Stimulated activated naive CD4-positive, alpha-beta T cell treated with Interleukin-2 at 50 U/mL for 16 hours (primary cell): ENCODE measurements at places on chromosomes 6 and 20.

GRCh38 chr20:58990651-58991445 lies 9.8 kb downstream of the NELFCD start:
- no peak for DNase-seq

GRCh38 chr20:59752704-59753460 lies 148.5 kb downstream of the PHACTR3 start:
- no peak for DNase-seq

DNA sequence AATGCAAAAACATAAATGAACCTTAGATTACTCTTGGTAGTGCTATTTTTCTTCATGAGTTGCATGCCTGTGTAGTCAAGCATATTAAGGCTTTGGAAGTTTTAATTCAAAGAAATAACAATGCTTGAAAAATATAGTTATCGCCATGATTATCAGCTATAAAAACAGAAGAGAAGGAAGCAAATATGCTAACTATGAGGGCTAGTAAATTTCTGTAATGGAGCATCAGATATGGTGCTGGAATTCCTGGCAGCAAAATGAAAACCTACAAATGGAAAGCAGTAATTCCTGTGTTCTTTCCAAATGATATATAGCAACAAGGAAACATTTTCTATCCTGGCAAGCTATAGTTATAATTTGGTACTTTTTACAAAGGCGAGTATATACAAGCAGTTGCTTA lies 29.7 kb downstream of the DOP1A start:
- no peak for DNase-seq

- DNase-seq: peak; percentile 44
Measured at GRCh38 chr6:134175532-134176263, 123.3 kb upstream of the SLC2A12 start.

DNA sequence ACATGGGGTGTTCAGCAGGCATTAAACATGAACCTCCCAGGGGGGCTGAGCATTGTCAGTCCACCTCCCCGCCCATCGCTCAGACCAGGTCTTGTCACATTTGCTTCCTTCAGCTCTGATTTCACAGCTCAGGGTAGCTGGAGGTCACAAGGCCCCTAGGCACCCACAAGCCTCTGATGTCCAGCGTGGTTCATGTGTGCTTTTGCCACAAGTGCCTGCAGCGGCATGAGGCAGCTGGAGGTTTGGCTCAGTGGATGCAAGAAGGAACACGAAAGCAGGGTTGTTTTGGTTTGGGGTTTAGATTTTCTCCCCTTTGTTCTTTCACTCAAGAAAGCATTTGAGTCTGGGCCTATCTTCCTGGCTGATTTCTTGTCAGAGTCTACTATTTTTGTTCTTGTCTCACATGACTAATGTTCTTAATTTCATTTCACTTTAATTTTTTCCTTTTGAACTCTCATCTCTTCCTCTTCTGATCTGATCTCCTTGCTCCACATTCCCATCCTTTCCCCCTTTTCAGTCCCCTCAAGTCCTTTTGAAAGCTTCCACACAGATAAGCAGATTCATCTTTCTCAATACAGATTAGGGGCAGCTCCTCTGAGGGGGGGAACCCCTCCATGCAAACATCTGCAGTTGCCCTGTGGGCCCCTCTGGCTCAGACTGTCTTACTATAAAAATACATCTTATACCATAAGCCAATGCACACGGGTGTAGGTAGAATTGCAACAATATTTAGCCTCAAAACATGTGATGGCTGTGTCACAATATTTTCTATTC lies 68.1 kb upstream of the CEP85L start:
- no peak for DNase-seq

GRCh38 chr20:24917056-24917455 lies 32.0 kb upstream of the CST7 start:
- DNase-seq: no peak

- DNase-seq: peak; percentile 78
Measured at GRCh38 chr20:63957004-63957689, 931 bp upstream of the UCKL1 start.

DNA sequence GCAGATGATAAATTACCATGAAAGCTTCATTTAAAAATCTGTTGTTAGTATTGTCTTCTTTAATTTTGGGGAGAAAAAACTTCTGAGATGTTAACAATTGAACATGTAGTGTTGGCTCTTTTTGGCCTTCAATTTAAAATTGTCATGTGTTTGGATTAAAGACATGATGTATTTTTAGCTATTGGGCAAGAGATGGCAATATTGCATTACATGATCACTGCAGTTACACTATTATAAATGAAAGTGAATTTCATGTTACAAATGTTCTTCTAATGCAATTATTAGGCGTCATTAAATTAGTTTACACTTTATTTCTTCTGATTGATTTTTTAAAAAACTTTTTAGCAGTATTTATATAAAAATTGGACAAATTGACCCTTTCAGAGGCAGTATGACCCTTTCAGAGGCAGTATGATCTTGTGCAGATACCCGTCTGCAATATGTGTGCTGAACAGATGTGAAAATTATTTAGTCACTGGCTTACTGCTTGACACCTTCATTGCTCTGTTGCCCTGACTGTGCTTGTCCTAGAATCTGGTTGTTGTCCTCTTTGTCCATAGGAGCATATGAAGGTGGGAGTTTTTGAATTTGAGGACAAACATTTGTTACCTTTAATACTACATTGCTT lies 25.8 kb downstream of the CDKAL1 start:
- no peak for DNase-seq

GRCh38 chr6:7314414-7314813 lies 1.4 kb upstream of the SSR1 start:
- DNase-seq: no peak
